Stimulated activated CD4-positive, alpha-beta T cell treated with anti-CD3 and anti-CD28 coated beads, Interleukin-2, amount 100 ng/mL, for 24 hours (primary cell): ENCODE measurements at places on chromosomes 2 and 18.
A peak's percentile ranks its signal among the peaks of the same experiment; 100 is the strongest.

DNA sequence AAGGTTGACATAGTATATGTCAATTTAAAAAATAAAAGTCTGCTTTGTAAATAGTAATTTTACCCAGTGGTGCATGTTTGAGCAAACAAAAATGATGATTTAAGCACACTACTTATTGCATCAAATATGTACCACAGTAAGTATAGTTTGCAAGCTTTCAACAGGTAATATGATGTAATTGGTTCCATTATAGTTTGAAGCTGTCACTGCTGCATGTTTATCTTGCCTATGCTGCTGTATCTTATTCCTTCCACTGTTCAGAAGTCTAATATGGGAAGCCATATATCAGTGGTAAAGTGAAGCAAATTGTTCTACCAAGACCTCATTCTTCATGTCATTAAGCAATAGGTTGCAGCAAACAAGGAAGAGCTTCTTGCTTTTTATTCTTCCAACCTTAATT is 78.6 kb upstream of the CSRNP3 start:
- no peak for DNase-seq

DNA sequence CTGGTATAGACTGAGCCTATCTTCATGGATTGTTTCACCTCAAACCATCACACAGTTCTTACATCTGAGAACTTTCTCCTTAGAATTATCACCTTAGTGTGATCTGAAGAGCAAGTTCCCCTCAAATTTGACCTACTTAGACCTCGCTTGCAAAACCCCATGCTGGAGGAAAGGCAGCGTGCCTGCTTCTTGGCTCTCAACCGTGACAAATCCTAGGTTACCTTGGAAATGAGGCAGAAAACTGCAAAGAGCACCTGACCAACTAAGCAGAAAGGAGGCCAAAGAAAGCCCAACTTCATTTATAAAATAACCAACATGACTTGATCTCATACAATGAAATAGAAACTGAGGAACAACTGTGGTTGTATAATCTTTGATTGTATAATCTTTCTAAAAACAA is 146.4 kb downstream of the RAB3GAP1 start:
- no peak for DNase-seq

DNA sequence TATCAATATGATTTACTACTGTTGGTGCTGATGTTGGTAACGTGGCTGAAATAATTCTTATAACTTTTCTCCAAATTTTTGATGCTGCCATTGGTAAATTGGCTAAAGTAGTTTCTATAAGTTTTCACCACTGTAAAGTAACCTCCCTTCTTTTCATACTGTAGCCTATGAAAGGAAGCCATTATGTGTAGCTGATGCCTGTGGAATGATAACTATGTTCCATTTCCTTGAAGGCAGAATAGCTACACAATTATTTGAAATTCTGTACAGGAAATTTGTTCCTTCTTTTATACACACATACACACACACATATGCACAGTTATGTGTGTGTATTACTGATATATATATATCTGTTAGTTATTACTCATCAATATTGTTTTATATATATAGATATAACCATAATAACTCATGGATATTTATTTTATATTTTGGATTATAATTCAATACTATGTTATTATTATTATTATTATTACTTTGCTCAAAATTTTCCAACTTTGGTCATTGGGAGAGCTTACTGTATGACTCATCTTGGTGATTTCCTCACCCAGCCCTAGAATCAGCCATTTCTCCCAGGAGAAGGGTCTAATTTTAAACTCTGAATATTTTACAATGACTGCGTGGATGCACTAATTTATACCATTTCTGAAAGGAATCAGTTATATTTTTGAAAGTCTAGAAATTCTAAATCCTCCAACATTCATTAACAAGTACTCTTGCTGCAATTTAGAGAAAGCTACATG is 1677.7 kb downstream of the SUCLG1 start:
- DNase-seq = no peak

DNA sequence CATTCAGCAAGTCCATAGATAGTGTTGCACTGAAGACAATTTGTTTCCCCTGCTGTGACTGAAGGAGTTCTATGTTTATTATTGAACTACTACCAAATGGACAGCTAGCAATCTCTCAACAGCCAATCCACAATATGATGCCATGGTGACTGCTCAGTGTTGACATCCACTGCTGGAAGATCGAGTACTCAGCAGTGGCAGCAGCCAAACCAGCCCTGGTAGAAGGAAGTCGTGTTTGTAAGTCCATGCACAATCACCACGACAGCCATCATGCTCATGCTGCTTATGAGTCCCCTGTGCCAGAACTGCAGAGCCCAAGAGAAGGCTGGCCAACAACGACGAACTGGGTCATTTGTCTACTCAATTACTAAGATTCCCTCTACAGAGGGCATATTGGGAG is 66.4 kb downstream of the OSR1 start:
- no peak for DNase-seq

DNA sequence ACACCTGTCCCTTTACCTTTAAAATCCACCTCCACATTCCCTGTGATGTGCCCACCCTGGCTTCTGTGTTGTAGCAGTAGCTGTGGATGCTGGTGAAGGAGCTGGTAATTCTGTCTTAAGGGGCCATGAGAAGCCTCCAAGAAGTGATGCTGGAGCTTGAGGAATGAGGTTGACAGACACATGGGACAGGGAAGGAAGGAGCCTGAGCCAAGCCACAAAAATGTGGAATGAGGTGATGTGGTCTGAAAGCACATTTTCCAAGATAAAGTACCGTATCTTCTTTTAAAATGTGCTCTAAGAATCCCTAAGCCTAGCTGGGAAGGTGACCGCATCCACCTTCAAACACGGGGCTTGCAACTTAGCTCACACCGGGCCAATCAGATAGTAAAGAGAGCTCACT is 31.2 kb downstream of the VWA3B start:
- no peak for DNase-seq

DNA sequence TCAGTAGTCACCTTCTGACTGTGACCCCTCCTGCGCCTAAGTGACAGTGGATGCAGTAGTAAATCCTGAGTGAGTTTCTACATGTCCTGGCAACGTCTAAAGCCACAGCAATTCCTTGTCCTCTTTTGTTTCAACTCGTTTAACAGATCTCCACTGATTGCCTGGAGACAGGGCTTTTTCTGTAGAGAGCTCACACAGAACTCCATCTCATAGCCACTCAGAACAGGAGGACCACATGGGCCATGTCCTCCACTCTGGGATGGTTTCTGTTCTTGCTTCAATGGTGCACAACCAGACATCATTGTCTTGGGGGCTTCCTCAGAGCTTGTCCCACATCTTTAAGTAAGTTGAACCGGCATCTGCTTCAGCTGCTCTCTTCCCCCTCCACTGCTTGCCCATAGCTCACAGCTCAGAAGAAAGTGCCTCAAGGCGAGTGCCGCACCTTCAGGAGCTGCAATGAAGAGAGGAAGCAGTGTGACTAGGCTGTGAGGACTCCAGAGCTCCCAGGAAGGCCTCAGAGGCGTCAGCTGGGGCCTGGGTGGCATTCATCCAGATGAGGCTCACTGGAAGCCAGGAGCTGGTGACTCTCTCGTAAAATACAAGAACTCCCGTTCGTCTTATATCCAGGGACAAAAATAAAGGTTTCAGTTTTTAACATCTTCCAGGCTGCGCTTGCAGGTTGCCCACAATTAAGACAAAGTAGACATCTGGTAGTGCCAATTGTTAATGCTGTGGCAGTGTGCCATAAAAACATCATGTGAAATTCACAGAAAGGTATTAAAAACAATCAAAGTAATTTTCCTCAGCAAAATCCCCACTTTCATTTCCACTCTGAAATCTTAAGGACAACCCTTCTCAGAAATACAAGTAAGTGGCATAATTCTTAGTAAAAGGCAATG is 37.3 kb downstream of the ST3GAL5 start:
- DNase-seq = peak; percentile 30

DNA sequence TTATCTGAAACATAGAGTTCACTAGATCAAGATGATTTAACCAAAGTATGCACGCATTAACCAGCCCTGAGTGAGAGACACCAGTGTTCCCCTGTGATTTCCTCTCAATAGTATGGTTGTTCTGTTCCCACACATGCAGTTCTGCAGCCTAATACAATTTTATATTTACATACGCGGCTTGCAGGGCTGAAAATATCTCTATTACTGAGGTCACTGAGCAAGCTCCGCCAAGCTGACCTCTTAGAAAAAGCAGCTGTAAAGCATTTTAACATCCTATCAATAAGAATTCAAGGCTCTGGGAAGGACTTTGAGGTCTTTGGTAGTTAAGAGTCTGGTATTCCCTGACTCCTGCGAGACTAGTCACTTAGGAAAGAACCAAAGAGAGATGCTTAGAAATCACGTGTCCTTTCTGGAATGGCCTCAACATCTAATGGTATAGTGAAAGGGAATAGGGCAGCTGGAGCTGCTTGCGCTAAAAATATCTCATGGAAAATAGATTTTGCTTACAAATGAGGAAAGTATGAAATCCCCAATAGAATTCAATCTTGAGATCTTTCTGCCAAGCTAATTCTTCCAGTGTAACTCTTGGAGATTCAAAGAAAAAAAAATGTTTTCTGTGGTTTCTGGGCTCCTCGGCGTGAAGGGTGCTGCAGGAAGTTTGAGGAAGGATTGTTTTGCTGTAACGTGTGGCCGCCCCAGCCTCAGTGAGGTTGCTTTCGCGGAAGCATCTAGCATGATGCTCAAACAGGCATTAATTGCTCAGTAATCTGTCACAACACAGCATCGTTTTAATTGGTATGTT is 59.2 kb downstream of the DOCK10 start:
- DNase-seq = peak; percentile 30

GRCh38 chr2:233234264-233234663 is 17.2 kb upstream of the ATG16L1 start:
- DNase-seq = no peak

GRCh38 chr2:86786001-86786536 is 4.6 kb downstream of the CD8A start:
- DNase-seq = no peak

- no peak for DNase-seq
Observed at GRCh38 chr2:165791421-165792103, 2.5 kb downstream of the GALNT3 start.

DNA sequence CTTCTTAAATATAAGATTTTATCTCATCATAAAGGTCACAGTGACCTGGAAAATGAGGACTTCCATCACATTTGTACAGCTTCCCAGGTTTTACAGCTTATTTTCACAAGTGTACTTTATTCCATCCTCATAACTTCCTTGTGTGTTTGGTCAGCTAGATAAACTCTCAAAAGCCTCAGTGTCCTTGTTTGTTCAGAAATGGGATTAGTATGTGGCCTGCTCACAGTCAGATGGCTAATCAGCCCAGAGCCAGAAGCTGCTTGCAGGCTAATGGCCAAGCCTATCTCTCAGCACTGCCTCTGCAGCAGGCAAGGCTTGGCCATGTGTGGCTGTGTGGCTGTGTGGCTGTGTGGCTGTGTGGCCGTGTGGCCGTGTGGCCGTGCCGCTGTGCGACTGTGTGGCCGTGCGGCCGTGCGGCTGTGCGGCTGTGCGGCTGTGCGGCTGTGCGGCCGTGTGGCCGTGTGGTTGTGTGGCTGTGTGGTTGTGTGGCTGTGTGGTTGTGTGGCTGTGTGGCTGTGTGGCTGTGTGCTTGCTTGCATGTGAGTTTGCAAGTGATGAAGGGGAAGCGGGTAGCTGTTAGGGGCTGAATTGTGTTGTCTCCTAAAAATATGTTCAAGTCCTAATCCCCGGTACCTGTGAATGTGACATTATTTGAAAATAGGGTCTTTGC is 233.0 kb upstream of the TNP1 start:
- no peak for DNase-seq

- DNase-seq = no peak
Observed at GRCh38 chr2:172888714-172889669, 153.3 kb downstream of the RAPGEF4 start.
